Activated CD4-positive, alpha-beta T cell treated with anti-CD3 and anti-CD28 coated beads for 24 hours (primary cell): ENCODE measurements at places on chromosomes 16 and 17.
A peak's percentile ranks its signal among the peaks of the same experiment; 100 is the strongest.

- no peak for DNase-seq
Observed at GRCh38 chr17:61323003-61323908, 76.4 kb upstream of the TBX2 start.

GRCh38 chr16:78237841-78238240 lies 138.4 kb downstream of the WWOX start:
- no peak for DNase-seq

DNA sequence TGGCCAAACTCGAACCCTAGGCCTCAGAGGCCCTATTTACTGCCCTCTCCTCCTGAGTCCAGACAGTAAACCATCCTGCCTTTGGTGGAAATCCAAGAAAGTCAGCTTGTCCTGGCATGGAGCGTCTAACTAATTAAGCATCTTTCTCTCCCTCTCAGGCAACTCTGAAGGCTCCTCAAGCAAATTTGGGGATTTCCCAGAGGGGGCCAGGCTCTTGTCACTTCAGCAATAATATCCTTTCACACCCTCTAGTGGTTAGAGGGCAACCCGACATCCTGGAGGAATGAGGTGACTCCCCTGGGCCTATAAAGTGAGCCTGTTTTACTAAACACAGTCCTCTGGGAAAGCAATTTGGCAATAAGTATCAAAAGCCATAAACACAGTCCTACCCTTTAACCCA lies 60.4 kb downstream of the NOG start:
- peak; percentile 38 for DNase-seq

DNA sequence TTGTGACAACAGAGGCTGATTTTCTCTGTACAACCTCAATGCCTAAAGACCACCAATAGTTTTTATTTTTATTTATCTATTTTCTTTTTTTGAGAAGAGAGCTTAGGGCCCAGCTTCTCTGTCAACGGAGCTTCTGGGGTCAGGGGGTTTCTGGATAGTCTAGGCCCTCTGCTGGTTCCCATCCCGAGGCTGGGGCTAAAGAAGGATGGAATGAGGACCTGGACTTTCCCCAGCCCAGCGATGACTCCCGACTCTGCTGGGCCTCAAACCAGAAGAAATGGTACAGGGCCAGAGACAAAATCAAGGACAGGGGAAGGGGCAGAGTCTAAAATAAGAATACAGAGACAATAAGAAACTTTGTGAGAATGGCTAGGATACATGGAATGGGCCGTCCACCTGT lies 5.7 kb upstream of the TSPOAP1 start:
- DNase-seq, result no peak

DNA sequence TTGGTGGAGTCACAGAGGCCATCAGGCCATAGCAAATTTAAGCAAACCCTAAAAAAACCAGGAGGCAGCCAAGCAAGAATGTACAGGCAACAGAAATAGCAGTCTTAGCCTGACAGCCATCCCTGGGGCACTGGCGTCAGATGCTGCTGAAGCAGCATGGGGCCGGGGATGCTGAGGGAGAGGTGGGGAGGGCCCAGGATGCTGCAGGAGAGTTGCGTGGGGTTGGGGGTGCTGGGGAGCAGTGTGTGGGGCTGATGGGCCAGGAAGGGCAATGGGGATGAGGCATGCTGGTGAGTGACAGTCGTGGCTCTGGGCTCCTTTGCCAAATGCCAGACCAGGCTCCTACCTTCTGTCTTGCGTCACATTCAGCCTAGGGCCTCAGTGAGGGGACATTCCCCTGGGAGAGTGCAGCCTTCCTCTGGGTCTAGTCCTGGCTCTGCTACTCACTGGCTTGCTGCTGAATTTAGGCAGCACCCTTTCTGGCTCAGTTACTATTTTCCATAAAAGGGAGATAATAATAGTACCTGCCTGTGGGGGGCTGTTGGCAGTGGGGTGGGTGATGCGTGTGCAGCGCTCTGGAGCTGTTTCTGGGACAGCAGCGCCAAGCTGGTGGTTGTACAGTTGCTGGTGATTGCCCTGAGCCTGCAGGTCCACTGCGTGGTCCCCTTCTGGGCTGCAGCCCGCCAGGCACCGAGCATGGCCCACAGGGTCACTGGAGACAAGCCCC lies 88.1 kb downstream of the AMFR start:
- no peak for DNase-seq

GRCh38 chr16:76749780-76750375 lies 441.1 kb upstream of the MON1B start:
- DNase-seq, result no peak

DNA sequence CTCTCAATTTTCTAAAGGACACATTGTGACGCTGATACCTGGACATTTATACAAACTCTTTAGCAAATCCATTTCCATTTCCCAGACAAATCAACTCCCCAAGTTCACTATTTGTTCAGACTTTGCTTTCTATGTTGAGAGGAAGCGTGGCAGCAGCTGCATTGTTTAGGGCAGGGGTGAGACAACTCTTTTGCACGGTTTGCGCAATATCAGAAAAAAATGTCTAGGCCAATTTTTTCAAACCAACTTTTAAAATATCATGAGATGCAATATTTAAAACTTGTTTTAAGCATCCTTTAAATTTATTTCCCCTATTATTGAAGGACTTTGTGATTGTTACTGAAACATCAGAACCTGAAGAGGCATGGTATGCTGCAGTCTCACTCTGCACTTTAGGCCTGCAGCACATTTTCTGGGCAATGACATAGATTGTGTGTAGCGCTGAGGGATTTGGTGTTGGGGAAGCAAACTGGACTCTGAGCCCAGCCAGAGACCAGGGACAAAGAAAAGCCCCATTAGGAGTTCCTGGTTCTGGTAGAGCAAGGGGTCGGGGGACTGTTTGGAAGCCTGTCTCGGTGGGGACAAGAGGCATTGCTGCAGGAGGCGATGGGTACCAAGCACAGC lies 6.4 kb upstream of the CCDC182 start:
- no peak for DNase-seq

GRCh38 chr16:79089735-79090284 lies 510.7 kb downstream of the MAF start:
- peak; percentile 29 for DNase-seq

GRCh38 chr17:31061678-31062077 lies 33.1 kb upstream of the NF1 start:
- no peak for DNase-seq

DNA sequence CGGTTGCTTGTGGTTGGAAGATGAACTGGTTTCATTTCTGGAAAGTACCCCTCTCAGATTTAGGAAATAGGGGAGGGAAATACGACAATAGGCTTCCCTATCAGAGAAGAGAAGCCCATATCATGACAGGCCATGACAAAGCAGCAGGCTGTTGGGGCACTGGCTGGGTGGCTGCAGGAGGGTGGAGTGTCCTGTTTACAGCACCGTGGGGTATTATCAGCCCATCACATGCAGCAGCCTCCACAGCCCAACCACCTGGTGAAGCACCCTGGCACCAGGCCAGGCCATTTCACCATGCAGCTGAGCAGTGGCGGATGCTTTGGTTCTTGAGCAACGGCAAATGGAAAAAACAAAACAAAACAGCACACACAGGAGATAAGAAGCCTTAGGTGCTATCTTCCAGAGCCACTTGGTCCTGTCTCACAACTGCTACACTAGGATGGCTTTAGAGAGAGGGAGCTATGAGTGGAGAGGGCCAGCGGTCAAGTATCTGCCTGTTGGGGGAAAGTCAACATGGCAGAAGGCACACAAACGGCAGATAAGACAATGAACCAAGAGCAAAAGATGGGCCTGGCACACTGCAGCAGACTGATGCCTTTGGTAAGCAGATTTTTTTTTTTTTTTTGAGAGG lies 24.2 kb downstream of the FAM117A start:
- peak; percentile 56 for DNase-seq

- DNase-seq, result no peak
Observed at GRCh38 chr17:17305281-17305801, 2.2 kb downstream of the NT5M start.
